A549 treated with CORT108297 at 1 μM for 4 hours (cell line): ENCODE measurements at places on chromosomes 5 and 9. TPM values are rescaled to one million over a fixed set of nuclear protein-coding genes. Genes with fewer than 3 reads are reported as not detected.

Gene EIF4E1B
- not detected in 5 replicates for total RNA-seq

Gene SOHLH1
- total RNA-seq, result not detected in 5 replicates

Gene PCDHB8
- total RNA-seq, result 0.29 to 0.41 TPM (median 0.32 TPM) in 5 replicates

Gene NRARP
- 2.8 to 7.8 TPM (median 4.8 TPM) in 5 replicates for total RNA-seq

Gene SPAG8
- total RNA-seq, result 0.44 to 0.64 TPM (median 0.58 TPM) in 5 replicates

Gene ANGPTL2
- 0.04 TPM in 1 of 5 replicates, not detected in the others for total RNA-seq

Gene UBE2QL1
- total RNA-seq, result 0.14 to 0.22 TPM (median 0.17 TPM) in 5 replicates

Gene DPH7
- total RNA-seq, result 24.0 to 31.8 TPM (median 29.8 TPM) in 5 replicates

Gene DNAJC21
- total RNA-seq, result 24.5 to 34.6 TPM (median 26.9 TPM) in 5 replicates

Gene SLC6A7
- total RNA-seq, result 0.02 to 0.05 TPM (median 0.03 TPM) in 4 of 5 replicates, not detected in the other

Gene PRSS3
- total RNA-seq, result 13.0 to 15.2 TPM (median 14.7 TPM) in 5 replicates

Gene FAM193B
- total RNA-seq, result 24.3 to 36.0 TPM (median 33.0 TPM) in 5 replicates

Gene RLN1
- 0.10 TPM in 1 of 5 replicates, not detected in the others for total RNA-seq

Gene TPM2
- 623 to 688 TPM (median 654 TPM) in 5 replicates for total RNA-seq

Gene CD14
- 4.2 to 5.3 TPM (median 4.5 TPM) in 5 replicates for total RNA-seq

Gene TSLP
- total RNA-seq, result not detected in 5 replicates

Gene IL9
- not detected in 5 replicates for total RNA-seq

Gene IFNA21
- total RNA-seq, result not detected in 5 replicates

Gene C1QTNF2
- total RNA-seq, result 0.05 to 0.22 TPM (median 0.15 TPM) in 5 replicates

Gene CD72
- 0.06 to 0.18 TPM (median 0.12 TPM) in 4 of 5 replicates, not detected in the other for total RNA-seq

Gene OR1J2
- total RNA-seq, result not detected in 5 replicates

Gene ANKRD31
- 0.03 to 0.07 TPM (median 0.05 TPM) in 5 replicates for total RNA-seq

Gene LHX6
- 0.41 to 0.61 TPM (median 0.44 TPM) in 5 replicates for total RNA-seq

Gene CHSY3
- 0.06 to 0.29 TPM (median 0.13 TPM) in 5 replicates for total RNA-seq

Gene CXCL14
- total RNA-seq, result 0.05 to 0.16 TPM (median 0.09 TPM) in 5 replicates

Gene NR6A1
- total RNA-seq, result 1.2 to 1.8 TPM (median 1.7 TPM) in 5 replicates

Gene SHOC1
- total RNA-seq, result not detected in 5 replicates

Gene TRUB2
- 40.0 to 56.0 TPM (median 51.8 TPM) in 5 replicates for total RNA-seq

Gene ANKRD18B
- total RNA-seq, result 4.6 to 10.0 TPM (median 6.7 TPM) in 5 replicates

Gene SLC36A2
- total RNA-seq, result not detected in 5 replicates

Gene GDA
- 0.95 to 1.6 TPM (median 1.2 TPM) in 5 replicates for total RNA-seq
